ENCODE measurements at places on chromosomes 4 and X.

GRCh38 chr4:10482913-10483312, 25.7 kb upstream of the ZNF518B start:
- no peak for DNase-seq

- no peak for DNase-seq
Measured at GRCh38 chr4:73251384-73251783, 7.2 kb downstream of the ANKRD17 start.

DNA sequence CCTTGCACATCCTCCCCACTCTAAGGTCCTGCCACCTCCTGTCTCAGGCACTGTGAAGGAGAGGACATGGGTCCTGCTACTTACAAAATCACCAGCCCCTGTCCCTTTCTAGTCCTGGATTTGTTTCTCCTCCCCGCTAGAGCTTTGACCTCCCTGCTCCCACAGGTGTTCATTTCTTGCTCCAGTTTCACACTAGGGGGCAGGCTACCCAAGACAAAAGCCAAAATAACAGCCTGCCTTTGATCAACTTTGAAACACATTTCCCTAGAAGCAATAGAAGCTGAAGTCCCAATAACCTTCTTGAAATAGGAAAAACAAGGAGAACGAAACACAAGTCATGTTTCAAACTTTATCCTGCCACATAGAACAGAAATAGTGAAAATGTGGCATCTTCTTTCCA, 164.4 kb downstream of the QDPR start:
- DNase-seq, result peak; percentile 7

GRCh38 chr4:139672732-139673131, 7.1 kb downstream of the MGST2 start:
- DNase-seq, result no peak
